ENCODE measurements at places on chromosomes 16 and 17. TPM values are rescaled to one million over a fixed set of nuclear protein-coding genes. Genes with fewer than 3 reads are reported as not detected.
A peak's percentile ranks its signal among the peaks of the same experiment; 100 is the strongest.

- no peaks in the 10 kb centered on the region for H3K36me3 ChIP-seq
- H3K27ac ChIP-seq: no peak overlapping the region
- no peak overlapping the region for H3K4me3 ChIP-seq
- peaks cover 7% of the 10 kb centered on the region for H3K4me1 ChIP-seq
- H3K27me3 ChIP-seq: peaks cover 20% of the 10 kb centered on the region
These were observed 13.2 kb upstream of the TMEM100 start for GRCh38 chr17:55735731-55736405.

GRCh38 chr17:42806249-42806648 is 7.6 kb downstream of the CNTD1 start:
- peaks cover 10% of the 10 kb centered on the region for H3K36me3 ChIP-seq
- DNase-seq: no peak
- H3K27ac ChIP-seq: no peak overlapping the region
- H3K4me3 ChIP-seq: no peak overlapping the region
- H3K4me1 ChIP-seq: no peaks in the 10 kb centered on the region

DNA sequence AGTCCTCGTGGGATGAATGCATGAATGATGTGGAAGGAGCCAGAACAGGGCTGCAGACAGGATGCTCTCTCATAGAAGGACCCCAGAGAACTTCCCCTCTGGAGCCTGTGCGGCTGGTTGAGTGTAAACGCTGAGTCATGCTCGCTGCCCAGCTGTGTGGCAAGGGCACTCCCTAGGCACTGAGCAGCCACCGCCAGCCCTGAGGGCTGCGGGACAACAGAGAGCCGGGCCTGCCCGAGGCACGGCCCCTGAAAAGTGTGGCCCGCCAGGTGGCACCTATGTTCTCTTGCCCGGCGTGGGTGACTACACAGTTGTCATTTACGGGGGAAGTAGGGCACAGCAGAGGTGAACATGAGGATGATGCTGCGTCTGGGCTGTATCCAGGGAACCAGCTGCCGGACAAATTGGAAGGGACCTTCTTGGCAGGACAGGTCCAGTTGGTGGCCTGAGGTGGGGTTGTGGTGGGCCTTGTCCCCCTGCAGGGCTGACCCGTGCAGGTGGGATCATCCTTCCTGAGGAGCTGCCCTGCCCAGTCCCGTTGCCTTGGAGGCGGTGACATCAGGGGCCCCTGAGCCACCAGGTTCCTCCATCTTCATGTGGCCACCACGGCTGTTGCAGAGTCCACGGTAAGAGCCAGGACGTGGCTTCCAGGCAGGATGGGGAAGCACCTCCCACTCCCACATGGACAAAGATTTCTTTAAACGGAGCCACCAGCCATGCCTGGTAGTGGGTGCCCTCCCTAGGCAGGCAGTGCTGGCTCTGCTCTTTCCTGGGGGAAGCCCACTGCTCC is 94.8 kb upstream of the CBX4 start:
- DNase-seq: no peak
- H3K36me3 ChIP-seq: no peaks in the 10 kb centered on the region
- no peaks in the 10 kb centered on the region for H3K27me3 ChIP-seq
- H3K4me1 ChIP-seq: peaks cover 38% of the 10 kb centered on the region
- no peak overlapping the region for H3K4me3 ChIP-seq
- peak overlapping the region; percentile 4 for H3K27ac ChIP-seq

- H3K4me3 ChIP-seq: no peak overlapping the region
- H3K27me3 ChIP-seq: no peaks in the 10 kb centered on the region
- peaks cover 11% of the 10 kb centered on the region for H3K4me1 ChIP-seq
- no peaks in the 10 kb centered on the region for H3K36me3 ChIP-seq
- no peak overlapping the region for H3K27ac ChIP-seq
- no peak for DNase-seq
These were observed 5.9 kb downstream of the SCARF1 start for GRCh38 chr17:1639549-1640180.

- H3K27ac ChIP-seq: no peak overlapping the region
- H3K4me1 ChIP-seq: peaks cover 3% of the 10 kb centered on the region
- no peaks in the 10 kb centered on the region for H3K27me3 ChIP-seq
- H3K36me3 ChIP-seq: no peaks in the 10 kb centered on the region
- no peak for DNase-seq
These were observed 10.1 kb upstream of the SLC25A39 start for GRCh38 chr17:44334727-44335126.

DNA sequence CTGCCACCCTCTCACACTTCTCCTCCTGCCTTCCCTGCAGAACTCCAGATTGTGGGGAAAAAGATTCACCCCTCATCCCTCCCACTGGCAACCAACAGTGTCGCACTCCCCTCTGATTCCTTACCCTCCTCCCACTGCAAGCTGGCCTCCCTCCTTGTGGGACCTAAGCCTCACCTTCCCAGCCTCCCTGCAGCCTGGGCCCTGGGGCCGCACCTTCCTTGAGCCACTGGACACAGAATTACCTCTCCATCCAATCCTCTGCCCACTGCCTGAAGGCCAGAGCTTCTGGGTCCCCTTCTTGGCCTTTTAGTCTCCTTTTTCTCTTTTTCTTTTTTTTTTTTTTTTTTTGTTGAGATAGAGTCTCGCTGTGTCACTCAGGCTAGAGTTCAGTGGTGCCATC is 33.9 kb downstream of the NGFR start:
- H3K4me3 ChIP-seq: no peak overlapping the region
- no peak overlapping the region for H3K27ac ChIP-seq
- DNase-seq: no peak
- H3K4me1 ChIP-seq: no peaks in the 10 kb centered on the region

GRCh38 chr17:68381076-68381900 is 76.0 kb downstream of the WIPI1 start:
- H3K27me3 ChIP-seq: no peaks in the 10 kb centered on the region
- 0 out of 2 replicates have a peak overlapping the region, but pooled peaks have one; percentile 7 for H3K4me3 ChIP-seq
- peaks cover 92% of the 10 kb centered on the region for H3K4me1 ChIP-seq
- H3K36me3 ChIP-seq: no peaks in the 10 kb centered on the region
- DNase-seq: peak; percentile 98
- H3K27ac ChIP-seq: peak overlapping the region; percentile 96

DNA sequence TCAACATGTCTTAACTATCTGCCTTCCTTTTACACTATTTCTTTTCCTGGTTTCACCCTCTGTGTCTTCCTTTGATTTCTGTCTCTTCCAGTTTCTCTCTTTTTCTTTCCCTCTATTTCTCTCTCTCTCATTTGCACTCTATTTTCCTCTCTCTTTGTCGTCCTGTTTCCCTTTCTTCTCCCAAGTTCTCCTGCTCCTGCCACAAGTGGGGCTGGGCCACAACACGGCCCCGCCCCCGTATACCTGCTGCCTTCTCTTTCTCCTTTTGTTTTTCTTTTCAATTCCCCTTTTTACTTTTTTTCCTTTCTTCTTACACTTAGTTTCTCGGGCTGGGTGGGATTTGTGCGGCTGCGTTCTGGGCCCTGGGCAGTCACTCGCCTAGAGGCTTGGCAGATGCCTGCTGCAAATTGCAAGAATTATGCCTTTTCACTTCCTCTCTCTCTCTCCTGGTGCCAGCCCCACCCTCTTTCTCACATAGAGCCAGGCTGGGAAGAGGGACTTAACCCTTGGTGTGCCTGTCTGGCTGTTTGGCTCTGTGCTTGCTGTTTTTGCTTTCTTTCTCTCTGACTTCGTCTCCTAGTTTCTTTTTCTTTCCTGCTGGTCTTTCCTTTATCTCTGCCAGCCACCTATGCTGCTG is 2139.4 kb downstream of the TP53TG3F start:
- DNase-seq: peak; percentile 57
- no peaks in the 10 kb centered on the region for H3K27me3 ChIP-seq
- peaks cover 7% of the 10 kb centered on the region for H3K4me1 ChIP-seq
- H3K36me3 ChIP-seq: no peaks in the 10 kb centered on the region
- peak overlapping the region; percentile 37 for H3K4me3 ChIP-seq

DNA sequence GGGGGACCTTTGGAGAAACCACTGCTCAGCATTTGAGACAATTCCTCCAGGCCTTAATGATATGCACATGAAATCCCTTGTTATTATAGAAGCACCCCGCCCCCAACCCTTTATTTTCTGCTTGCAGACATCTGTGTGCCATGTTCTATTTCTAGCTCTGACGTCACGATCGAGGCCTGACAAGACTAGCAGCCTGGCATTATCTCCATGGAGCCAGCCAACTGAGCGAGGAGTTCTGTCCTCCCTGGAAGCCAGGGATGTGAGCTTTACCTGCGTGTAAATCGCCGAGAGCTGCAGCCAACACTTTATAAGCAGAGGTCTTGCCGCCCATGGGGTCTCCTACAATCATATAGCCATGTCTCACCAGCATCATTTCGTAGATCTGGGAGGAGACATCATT is 116.9 kb downstream of the DNAH3 start:
- no peak overlapping the region for H3K27ac ChIP-seq
- H3K4me3 ChIP-seq: no peak overlapping the region
- no peaks in the 10 kb centered on the region for H3K36me3 ChIP-seq

DNA sequence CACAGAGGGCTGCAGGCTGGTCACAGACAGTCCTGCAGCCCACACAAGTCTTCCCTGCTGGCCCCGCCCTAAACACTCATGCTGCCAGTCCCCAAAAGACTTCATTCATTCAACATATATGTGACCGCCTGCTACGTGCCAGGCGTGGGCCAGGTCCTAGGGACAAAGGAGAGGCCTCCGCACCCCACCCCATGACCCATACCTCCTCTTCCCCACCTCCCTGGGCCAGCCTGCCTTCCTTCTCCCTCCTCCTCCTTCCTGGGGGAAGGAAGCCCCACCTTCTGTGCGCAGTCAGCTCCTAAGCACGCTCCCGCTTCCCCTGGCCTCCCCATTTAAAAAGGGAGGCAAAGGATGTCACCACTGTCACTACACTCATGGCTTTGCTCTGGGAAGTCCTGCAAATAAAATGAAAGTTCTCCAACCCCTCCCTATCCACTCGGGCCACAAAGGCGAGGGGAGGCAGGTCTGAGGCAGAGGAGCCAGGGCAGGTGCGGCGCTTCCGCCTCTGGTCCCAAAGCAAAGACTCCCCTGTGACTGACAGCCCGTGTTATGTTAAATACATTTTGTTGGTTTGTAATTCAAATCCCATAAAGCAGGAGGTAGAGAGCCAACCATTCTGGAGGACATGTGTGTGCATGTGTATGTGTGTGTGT is 9.0 kb downstream of the DNAAF8 start:
- H3K4me3 ChIP-seq: no peak overlapping the region
- no peaks in the 10 kb centered on the region for H3K4me1 ChIP-seq
- no peaks in the 10 kb centered on the region for H3K36me3 ChIP-seq
- H3K27ac ChIP-seq: no peak overlapping the region
- no peak for DNase-seq

GRCh38 chr17:34645594-34645993 is 66.2 kb downstream of the TMEM132E start:
- no peak for DNase-seq
- no peaks in the 10 kb centered on the region for H3K4me1 ChIP-seq
- H3K4me3 ChIP-seq: no peak overlapping the region
- no peak overlapping the region for H3K27ac ChIP-seq
- H3K36me3 ChIP-seq: no peaks in the 10 kb centered on the region

- no peak overlapping the region for H3K4me3 ChIP-seq
- no peak for DNase-seq
- no peak overlapping the region for H3K27ac ChIP-seq
- no peaks in the 10 kb centered on the region for H3K36me3 ChIP-seq
- no peaks in the 10 kb centered on the region for H3K4me1 ChIP-seq
These were observed 50.1 kb downstream of the PIMREG start for GRCh38 chr17:6494239-6494941.

- peaks cover 22% of the 10 kb centered on the region for H3K4me1 ChIP-seq
- no peaks in the 10 kb centered on the region for H3K36me3 ChIP-seq
- H3K27ac ChIP-seq: no peak overlapping the region
- no peak for DNase-seq
These were observed 1.3 kb downstream of the ADCY7 start for GRCh38 chr16:50267651-50268050.

- H3K4me3 ChIP-seq: no peak overlapping the region
- H3K4me1 ChIP-seq: no peaks in the 10 kb centered on the region
- no peaks in the 10 kb centered on the region for H3K27me3 ChIP-seq
- H3K36me3 ChIP-seq: no peaks in the 10 kb centered on the region
- H3K27ac ChIP-seq: no peak overlapping the region
- DNase-seq: no peak
These were observed 79.0 kb downstream of the CA10 start for GRCh38 chr17:52079496-52079895.

DNA sequence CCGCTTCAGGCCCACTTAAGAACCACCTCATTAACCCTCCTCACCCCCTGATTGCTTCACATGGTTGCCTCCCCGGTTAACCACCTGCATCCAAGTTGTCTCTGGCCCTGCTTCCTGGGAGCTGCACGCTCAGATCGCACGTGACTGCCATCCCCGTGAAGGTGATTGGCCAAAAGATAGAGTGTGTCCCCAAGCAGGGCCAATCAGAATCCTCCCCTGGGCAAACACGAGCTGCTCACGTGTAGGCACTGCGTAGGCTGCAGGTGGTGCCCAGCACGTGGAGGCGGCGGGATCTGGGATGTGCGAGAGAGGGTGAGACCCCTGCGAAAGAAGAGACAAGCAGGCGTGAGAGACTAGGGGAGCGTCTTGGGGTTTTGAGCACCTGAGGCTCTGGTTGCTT is 111.8 kb upstream of the CRHR1 start:
- no peaks in the 10 kb centered on the region for H3K36me3 ChIP-seq
- no peak overlapping the region for H3K27ac ChIP-seq
- no peak for DNase-seq
- no peaks in the 10 kb centered on the region for H3K27me3 ChIP-seq
- no peak overlapping the region for H3K4me3 ChIP-seq

DNA sequence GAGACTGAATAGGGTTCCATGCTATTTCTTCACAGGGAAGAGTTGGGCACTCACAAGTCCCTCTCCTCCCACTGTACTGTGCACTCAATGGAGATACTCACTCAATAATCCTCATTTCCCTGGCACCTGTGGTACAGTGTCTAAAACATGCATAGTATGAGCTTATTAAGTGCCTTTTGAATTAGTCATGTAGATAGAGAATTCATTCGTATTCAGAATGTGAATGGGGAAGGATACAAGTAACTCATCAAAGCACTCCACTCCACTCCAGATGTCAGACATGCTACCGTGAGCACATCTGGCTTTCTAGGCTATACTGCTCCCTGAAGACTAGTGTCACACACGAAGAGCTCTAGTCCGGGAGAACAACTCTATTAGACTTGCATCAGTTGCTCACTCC is 6.3 kb downstream of the C17orf75 start:
- H3K27ac ChIP-seq: no peak overlapping the region
- H3K4me3 ChIP-seq: no peak overlapping the region
- DNase-seq: no peak
- no peaks in the 10 kb centered on the region for H3K36me3 ChIP-seq
- H3K4me1 ChIP-seq: peaks cover 1% of the 10 kb centered on the region

- peaks cover 35% of the 10 kb centered on the region for H3K4me1 ChIP-seq
- peaks cover 24% of the 10 kb centered on the region for H3K36me3 ChIP-seq
- no peak overlapping the region for H3K4me3 ChIP-seq
- H3K27me3 ChIP-seq: no peaks in the 10 kb centered on the region
- H3K27ac ChIP-seq: no peak overlapping the region
These were observed 3.4 kb downstream of the SLC38A10 start for GRCh38 chr17:81291662-81292061.

Gene ZG16
- 0.07 TPM for total RNA-seq

Gene ZNF750
- not detected for total RNA-seq

Gene SULT1A1
- total RNA-seq: 23.1 TPM

Gene SPATA20
- 57.5 TPM for total RNA-seq

Gene GNG13
- total RNA-seq: not detected

Gene SLFN14
- not detected for total RNA-seq

Gene PPY
- not detected for total RNA-seq

Data from HCT116 (cell line).